ENCODE measurements at places on chromosomes 7 and 10.

GRCh38 chr10:5105626-5106025, 11.4 kb downstream of the AKR1C3 start:
- no peak for DNase-seq

DNA sequence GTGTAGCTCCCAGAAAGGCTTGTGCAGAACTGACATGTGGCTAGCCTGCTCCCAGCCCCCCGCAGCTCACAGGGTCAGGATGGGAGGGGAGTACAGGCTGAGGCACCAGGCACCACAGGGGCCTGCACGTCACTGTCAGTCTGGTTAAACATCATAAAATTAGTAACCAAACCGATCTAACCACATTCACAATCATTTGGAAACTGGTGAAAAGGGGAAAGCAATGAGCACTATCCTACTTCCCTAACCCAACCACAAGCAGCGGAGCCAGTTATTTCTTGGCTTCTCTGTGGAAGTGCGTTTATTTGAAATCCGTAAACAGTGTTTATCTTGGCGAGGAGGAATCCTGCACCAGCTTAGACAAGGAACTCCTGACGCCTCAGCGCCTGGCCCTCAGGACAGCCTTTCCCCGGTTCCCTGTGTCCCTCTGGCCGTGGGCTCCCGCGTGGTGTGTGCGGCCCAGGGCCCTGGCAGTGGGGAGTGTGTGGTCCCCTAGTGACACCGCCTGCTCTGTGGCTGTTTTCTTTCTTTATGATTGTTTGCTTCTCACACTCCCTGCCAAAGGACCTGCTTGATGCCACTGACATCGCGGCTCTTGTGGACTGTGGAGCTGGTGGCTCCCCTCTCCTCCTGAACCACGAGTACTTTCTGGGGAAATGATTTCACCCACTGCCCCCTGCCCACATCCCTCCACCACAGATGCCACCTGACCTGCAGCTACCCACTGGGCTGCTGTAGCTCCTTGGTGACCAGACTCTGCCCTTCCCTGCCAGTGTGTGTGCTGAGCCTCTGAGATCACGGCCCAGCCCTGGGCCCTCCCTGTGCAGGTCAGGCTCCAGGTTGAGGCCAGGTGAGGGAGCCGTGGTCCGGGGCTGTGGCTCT, 38.0 kb downstream of the INPP5A start:
- DNase-seq = no peak

DNA sequence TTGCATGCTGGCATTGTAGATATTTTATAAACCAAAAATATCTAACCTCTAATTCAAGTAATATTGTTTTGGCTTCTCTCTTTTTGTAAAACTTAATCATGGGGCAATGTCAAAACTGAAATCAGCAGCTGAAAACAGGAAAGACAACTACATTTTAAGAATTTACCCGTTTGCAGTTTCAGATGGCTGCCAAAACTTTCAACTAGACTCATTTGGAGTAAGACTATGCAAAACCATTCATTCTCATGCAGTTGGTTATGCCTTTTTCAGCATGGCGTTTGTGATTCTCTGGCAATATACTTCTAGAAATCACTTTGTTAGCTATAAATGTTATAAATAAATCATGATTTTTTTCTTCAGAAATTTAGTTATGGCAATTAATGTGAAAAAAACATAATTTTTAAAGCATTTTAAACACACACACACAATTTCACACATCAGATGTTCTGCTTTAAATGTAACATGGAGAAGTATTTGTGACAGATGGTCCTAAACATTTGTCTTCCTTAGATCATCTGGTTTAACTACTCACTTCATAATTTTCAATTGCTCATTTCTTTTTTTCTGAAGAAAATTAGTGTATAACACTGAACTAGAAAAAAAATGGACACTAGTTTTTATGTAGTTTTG, 116.4 kb downstream of the ITGB8 start:
- no peak for DNase-seq

- no peak for DNase-seq
Measured at GRCh38 chr10:130558746-130559546, 422.8 kb downstream of the GLRX3 start.

DNA sequence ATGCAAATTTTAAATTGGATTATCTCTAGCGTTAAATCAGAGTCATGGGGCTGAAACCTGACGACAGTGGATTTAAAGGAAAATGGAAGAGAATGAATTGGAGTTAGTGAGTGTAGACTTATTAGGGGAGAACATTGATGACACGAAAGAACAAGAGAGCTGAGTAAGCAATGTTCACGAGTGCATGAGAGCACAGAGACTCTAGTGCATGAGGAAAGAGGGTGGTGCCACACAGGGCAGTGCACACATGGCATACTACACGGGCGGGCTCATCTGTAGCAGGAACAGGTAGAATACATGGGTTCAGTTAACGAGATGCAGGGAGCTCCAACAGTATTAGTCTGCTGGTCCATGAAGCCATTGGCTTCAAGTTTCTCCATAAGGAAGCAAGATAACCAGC, 53.9 kb downstream of the USP6NL start:
- DNase-seq = no peak

- no peak for DNase-seq
Measured at GRCh38 chr7:22219036-22219435, 137.9 kb downstream of the RAPGEF5 start.

- DNase-seq = no peak
Measured at GRCh38 chr10:15321431-15322341, 49.4 kb downstream of the FAM171A1 start.

GRCh38 chr7:121116396-121116795, 127.9 kb downstream of the CPED1 start:
- no peak for DNase-seq

Measured in activated CD8-positive, alpha-beta memory T cell treated with anti-CD3 and anti-CD28 coated beads for 1 hour (primary cell).